ENCODE measurements at places on chromosomes 7 and 10.

DNA sequence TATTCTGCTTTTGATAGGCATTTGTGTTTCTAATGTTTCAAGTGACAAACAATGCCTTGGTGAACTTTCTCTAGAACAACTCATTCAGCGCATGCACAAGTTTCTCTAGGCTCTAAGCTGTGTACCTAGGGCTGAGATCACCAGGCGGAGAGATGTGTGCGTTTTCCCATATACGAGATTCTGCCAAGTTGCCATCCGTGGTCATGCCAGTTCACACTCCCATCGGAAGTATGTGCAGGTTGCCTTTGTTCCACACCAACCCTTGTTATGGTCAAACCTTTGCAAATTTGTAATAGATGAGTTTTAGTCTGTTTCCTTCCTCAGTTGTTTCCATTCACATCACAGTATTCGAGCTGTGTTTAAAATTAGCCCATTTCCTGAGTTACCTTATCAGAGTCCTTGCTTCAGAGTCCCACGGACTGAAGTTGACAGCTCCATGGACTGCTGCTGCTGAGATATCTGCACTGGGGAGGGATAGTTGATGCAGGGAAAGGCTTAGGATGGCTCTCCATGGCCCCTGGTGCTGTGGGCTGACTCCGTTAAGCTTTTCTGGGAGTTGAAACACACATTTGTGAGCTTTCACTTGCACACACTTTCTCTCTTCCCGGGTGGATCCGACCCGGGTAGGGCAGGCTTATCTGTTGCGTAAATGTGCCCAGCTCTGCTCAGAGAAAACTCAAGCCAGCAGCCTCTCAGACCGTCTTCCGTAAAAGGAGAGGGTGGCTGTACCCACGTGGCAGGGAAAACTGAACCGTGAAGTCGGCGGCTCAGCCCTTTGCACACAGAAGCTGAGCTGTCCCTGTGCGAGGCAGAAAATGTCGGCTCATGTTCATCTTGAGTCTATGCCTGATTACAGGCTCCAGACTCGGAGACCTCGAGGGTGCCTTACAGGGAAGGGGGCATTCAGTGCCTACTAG lies 49.4 kb downstream of the HK1 start:
- no peak for DNase-seq

DNA sequence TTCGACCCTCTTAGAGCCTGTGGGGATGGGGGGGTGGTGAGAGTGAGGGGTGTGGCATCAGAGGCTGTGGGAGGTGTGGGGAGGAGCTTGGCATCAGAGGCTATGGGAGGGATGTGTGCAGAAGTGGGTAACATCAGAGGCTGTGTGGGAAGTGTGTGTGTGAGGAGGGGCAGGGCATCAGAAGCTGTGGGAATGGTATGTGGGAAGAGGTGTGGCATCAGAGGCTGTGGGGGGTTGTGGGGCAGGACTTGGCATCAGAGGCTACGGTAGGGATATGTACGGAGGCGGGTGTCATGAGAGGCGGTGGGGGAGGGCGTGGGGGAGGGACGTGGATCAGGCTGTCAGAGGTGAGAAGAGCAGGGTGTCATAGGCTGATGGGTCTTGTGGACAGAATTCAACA lies 97.4 kb downstream of the SEC23IP start:
- no peak for DNase-seq

- no peak for DNase-seq
These were observed 416.5 kb downstream of the MAGI2 start for GRCh38 chr7:79037001-79037400.

GRCh38 chr7:103824251-103824650 lies 165.2 kb downstream of the RELN start:
- no peak for DNase-seq

DNA sequence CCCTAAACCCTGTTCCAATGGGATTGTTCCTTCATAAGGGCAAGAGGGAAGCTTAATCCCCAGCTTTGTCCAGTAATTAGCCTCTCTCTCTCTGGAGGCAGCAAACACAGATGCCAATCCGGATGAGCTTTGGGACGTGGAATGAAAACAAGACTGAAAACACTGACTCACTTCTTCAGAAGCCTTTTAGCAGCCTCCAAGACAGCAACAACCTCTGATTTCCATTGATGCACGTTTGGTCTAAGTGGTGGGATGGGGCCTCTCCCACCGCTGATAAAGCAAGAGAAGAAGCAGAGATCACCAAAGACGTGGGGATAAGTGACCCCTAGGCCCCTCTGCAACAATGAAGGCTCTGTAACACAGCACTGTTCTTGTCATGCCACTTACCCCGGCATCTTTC lies 5.8 kb upstream of the GFRA1 start:
- DNase-seq, result no peak

DNA sequence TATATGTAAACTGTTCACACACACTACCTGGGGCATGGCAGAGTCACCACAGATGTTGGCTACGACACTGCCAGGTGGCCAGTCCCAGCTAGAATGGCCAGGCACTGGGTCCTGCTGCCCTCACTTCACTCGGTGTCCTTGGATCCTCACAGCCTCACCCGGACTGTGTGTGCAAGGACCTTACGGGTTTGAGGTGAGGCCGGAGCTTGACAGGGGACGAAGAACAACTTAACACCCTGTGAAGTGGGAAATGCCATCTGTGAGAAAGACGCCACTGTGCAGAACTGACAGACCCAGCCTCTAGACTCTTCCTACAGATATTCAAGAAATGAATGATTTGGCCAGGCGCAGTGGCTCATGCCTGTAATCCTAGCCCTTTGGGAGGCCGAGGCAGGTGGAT lies 46.7 kb downstream of the KLRG2 start:
- DNase-seq, result no peak

GRCh38 chr10:50577681-50578350 lies 45.9 kb downstream of the SGMS1 start:
- DNase-seq, result no peak

GRCh38 chr10:48252354-48252650 lies 22.2 kb downstream of the FRMPD2 start:
- no peak for DNase-seq

- DNase-seq, result no peak
These were observed 1.3 kb downstream of the CUL1 start for GRCh38 chr7:148699782-148700629.

DNA sequence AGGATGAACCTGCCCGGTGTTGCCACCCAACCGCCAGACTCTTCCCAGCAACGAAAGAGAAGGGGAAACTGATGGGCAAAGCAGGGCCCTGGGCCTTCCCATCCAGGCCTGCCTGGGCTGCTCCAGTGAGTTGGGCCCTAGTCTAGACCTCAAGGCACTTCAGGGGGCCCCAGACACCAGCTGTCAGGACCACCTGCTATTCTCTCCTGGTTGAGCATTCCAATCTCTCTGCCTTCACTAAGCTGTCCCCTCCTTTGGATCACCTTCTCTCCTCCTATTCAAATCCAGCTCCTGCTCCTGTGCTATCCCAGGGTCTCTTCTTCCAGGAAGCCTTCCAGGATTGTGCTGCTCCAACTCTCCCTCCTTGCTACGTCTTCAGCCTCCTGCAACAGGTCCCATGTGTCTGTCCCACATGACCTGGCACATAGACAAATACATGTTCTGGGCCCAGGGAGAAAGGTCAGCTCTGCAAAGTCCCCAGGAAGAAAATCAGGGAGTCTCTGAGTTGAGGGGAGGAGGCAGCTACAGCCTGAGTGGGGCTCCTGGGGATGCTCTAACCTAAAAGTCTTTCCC lies 3.1 kb downstream of the STX1A start:
- no peak for DNase-seq

DNA sequence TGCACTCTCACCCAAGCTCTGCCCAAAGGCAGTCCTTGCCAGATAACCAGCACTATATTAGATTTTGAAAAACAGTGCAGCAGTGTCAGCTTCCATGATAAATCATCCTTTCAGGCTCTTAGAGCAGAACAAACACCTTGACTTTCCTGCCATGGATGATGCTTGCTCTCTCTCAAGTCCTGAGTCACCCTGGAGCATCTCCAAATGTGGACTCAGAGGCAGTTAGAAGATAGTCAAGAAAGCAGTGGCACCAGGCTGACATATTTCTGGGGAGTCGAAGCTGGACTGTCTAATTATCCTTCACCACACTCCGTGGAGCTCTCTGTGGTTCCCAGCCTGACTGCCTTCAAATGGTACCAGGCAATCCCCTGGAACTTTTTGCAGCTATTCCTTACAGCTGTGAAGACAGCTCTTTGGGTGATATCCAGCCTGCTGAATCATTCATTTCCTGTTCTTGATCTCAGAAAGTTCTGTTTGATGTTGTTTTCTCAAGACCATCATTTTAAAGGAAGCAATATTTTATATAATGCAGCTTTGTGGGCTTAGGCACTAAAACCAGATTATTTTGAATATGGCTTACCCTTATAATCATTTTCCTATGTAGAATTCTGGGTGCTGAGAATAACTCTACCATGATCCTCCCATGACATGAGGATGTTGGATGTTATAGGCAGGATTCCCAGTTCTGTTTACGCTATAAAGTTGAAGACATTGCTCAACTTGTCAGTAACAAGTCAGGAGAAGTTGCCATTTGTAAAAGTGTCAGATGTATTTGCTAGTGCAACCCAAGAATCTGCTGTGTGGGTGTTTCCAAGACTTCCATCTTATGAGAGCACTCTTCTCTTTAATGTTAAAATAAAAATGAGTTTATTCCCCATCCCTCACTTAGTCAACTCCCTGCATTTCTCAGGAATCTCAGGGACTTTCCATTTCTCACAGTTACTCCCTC lies 233.8 kb downstream of the C7orf25 start:
- DNase-seq, result no peak

- DNase-seq, result no peak
These were observed 454.3 kb downstream of the PLXNA4 start for GRCh38 chr7:132121987-132122386.

DNA sequence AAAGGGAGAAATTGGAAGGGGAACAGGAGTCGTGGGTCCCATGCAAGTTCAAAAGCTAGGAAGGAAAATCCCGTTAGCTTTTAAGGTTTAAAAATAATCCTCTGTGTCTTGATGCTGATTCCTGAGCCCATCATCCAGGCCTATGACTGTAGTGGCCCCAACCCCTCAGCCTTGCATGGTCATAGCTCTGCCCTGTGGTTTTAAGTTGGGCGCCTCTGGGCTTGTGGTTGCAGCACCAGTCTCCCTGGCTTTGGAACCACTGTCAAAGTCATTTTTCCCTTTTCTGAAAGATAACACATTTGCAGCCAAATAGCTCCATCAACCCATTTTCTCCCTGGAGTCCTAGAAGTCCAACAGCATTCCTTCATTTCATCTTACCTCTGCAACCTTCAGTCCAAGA lies 13.6 kb downstream of the TMEM236 start:
- no peak for DNase-seq

DNA sequence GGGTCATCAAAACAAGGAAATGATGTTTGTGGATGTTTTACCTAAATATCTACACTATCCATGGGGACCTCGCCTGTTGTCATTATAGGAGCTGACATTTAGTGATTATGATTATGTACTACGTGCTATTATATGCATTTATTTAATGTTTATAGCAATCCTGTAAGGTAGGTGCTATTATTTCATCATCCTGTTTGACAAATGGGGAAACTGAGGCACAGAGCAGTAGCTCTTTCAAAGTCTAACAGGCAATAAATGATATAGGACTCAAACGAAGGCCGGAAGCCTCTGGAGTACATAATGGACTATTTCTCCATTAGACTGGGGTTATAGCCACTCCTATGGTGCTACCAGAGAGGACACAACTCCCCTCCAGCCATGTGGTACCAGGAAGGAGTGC lies 60.6 kb upstream of the KDM7A start:
- no peak for DNase-seq

- DNase-seq, result no peak
These were observed 411.2 kb downstream of the KCNMA1 start for GRCh38 chr10:77226452-77226851.

- DNase-seq, result no peak
These were observed 1.2 kb upstream of the ZNF746 start for GRCh38 chr7:149498811-149499210.

DNA sequence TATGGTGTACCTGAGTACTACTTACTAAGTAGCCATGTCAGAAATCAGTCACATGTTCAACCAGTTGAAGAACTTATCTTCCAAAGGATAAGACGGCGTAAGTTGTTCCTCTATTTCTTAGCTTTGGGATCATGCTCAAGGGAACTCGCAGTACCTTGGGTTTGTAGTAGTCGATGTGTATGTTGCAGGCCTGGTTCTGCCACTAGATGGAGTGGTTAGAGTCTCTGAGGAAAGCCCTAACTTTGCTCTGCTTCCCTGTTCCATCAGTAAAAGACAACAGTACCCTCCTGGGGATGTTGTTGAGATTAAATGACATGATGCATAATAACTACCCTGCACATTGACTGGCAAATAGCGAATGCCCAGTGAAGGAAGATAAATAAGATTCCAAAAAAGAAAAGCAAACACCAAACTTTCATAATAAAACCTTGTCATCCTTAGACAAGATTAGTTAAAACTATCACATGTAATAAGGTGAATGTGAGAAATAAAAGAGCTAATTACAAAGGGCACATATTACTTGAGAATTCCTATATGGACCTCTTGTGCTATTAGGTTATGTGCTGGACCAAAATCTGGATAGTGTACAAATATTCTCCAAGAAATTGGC lies 165.9 kb downstream of the ABCA13 start:
- DNase-seq, result no peak

GRCh38 chr7:140889645-140890044 lies 35.1 kb downstream of the BRAF start:
- no peak for DNase-seq

DNA sequence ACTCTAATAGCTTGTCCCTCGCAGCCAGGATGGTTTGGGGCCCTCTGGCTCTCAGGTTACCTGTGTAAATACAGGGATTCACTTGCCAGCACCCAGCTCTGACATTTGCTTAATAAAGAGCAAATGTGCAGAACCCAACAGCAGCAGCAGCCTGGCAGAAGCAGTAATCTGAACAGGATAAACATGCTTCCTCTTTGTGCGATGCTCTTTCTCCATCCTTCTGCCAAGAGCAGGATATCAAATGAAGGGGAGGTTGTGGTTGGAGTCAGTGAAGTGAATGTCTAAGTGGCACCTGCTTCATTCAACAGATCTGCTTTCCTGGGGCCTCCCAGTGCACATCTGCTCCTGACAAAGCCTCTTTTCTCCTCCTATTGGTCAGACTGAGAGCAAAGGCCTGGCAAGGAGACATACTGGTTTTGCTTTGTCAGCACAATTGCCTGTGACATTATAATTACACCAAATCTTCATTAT lies 130.3 kb downstream of the NRF1 start:
- DNase-seq, result no peak

DNA sequence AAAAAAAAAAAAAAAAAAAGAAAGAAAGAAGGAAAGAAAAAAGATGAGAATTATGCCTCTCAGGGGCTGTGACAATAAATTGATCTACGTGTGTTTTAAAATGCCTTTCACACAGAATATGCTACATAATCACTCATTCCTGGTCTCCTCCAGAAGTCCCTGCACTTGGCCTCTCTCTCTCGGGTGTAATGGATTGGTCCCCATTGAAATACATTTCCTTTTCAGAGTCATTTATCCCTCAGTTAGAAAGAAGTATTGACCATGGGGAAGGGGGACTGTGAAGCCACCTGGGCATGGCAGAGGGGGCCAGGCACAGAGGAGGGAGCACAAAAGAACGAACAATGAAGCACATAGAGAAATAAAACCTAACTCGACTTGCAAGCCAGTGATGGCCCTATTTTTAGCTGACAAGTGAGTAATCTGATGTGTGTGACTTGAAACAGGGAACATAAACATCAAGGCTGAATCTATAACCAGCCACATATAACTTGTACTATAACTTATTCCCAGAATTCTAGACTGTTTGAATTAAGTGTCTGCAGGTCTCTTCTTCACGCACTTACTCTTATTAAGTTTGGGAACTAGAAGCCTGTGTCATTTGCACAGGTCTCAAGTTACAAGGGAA lies 490.8 kb downstream of the KCNMA1 start:
- DNase-seq, result no peak

GRCh38 chr7:105768117-105768516 lies 108.3 kb downstream of the ATXN7L1 start:
- no peak for DNase-seq

Data from GM12891 (cell line).